ENCODE measurements at places on chromosomes 7 and 10.
A peak's percentile ranks its signal among the peaks of the same experiment; 100 is the strongest.

DNA sequence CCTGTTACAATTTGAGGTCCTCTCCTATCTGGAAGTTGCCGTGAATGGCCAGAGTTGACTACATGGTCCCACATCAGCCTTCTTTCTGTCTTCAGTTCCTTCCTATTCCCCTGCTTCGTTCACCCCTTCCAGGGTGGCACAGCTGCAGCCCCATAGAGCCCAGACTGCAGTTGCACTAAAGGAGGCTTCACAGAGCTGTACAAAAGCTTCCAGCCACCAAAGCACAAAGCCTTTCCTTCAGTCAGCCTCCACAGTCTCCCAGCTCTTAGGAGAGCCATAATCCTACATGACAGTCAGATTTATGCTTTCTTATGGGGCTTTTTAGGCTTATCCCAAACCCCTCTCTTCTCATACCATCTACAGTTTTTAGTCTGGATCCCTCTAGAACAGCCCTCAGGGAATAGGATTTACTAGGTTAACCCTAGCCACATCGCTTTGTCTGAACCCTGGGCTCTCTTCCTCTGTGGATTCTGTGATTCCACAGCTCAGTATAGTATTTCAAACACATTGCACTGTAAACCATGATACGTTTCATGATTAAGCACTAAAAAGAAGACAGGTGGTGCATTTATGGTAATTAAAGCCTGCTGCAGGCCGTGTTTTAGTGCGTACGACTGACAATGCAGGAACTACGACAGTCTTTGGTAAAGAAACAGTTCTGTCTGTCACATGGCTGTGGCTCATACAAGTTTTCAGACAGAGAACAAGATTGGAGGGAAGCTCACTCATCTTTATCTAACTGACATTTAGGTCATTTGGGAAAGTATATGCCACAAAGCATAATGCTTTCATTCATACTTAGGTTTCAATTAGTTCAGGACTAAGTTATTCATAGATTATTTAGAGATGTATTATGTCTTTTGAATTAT is 208.3 kb upstream of the KMT2E start:
- DNase-seq: no peak

- no peak for DNase-seq
These were observed 93.4 kb downstream of the SNX13 start for GRCh38 chr7:17846935-17847334.

DNA sequence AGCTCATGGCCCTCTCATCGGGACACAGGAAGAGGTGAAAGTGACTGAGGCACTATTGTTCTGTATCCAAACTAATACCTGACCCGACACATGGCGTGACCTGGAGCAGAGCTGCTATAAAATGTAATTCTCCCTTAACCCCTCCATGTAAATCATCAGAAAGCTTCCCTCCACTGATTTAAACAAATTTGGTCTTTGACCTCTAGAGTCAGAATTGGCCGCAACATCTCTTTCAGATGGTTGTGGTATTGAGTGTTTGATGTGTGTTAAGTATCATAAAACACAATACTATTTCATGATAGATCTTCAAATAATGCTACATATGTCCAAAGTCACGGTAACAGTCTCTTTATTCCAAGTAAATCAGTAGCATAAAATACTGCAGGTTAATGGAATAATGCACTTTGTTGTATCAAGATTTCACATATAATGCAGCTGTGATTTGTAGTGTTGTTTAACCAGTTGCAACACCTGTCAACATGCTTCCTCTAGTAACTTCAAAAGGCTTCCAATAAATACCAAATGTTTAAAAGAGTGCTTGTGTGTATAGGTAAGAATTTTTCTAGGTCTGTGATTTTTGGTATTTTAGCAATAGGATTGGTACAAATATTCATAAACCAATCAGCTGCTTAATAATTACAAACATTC is 144.3 kb downstream of the AGMO start:
- no peak for DNase-seq

- peak; percentile 24 for DNase-seq
These were observed 3.2 kb downstream of the ZNF316 start for GRCh38 chr7:6640246-6640721.

GRCh38 chr7:105222953-105223352 is 165.8 kb downstream of the SRPK2 start:
- DNase-seq: no peak

DNA sequence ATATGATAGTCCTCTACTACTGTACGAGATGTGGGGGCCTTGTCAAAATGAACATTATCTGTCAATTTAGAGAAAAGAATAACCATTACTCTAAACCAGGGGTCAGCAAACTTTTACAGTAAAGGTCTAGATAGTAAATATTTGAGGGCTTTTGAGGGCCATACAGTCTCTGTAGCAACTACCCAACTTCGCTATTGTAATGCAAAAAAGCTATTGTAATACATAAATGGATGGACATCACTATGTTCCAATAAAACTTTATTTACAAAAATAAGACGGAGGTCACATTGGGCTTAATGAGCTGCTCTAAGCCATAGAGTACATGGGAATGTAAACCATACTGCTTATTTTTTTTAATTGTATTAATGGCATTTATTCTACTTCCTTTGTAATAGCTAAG is 477.8 kb upstream of the GALNT17 start:
- DNase-seq: no peak

GRCh38 chr10:103648251-103648635 is 154.7 kb downstream of the NEURL1 start:
- DNase-seq: no peak

GRCh38 chr7:136925556-136925955 is 57.1 kb downstream of the CHRM2 start:
- no peak for DNase-seq

DNA sequence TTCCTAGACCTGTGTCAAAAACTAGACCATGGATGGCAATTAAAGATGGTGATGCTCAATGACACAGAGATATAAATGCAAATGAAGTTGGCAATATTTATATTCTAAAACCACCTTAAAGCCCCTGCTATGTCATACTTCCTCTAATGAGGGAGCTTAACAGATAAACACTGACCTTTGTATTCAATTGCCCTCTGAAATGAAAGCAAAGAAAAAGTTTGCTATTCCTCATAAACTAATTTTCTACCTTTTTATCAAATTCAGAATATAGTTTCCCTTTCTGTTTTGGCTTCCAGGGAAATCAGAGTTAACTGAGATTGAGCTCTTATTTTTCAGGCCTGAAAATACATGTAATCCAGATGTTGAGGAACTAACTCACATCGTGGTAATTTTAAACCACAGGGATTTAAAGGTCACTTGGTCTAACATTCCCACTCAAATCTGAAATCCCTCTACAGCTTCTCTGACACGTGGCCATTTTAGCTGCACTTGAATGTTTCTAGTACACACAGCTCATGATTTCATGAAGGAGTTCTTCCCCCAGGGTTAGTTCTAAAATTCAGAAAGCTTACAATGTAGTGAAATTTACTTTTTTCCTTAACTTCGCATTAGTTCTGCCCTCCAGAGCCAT is 37.9 kb upstream of the ABCB5 start:
- DNase-seq: no peak

GRCh38 chr10:114544045-114544659 is 113.9 kb downstream of the ABLIM1 start:
- DNase-seq: peak; percentile 68

DNA sequence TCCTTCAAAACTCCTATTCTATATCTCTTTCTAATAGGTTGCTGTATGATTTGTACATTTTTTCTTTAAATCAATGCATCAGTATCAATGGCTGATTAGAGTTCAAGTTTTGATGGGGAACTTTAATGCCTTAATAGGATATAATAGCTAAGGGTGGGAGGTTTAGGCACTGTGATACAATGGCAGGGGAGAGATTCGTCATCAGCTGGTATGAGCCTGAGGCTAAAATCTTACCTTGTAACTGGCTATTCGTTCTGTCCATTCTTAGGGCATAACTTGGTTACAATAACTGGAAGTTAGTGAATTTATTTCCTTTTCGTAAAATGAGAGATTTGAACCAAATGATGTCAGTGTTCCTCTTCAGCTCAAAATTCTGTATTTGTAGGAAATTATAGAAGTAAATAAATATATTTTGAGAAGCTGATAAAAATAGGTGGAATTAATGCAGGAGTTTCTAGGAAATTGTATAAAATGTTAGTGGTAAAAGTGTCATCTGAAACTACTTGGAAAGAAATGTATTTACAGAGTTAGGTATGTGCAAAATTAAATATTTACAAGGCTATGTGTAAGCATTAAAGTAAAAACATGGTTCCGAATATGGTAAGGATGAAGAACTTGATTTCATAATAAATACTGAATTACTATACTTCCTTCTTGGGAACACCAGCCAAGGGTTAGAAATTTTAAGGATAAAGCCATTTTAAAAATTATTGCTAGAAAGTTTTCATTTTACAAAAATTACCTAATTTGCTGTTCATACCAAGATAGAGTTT is 27.5 kb upstream of the NAMPT start:
- no peak for DNase-seq

GRCh38 chr7:94043299-94043698 is 39.1 kb upstream of the BET1 start:
- no peak for DNase-seq

GRCh38 chr10:96468845-96469244 is 44.9 kb downstream of the TLL2 start:
- no peak for DNase-seq

GRCh38 chr10:8738987-8739386 is 684.5 kb downstream of the GATA3 start:
- DNase-seq: no peak

GRCh38 chr10:69516316-69516715 is 56.9 kb downstream of the NEUROG3 start:
- no peak for DNase-seq

GRCh38 chr10:1425879-1426278 is 311.4 kb downstream of the ADARB2 start:
- DNase-seq: no peak

GRCh38 chr7:75986147-75986781 is 8.1 kb downstream of the TMEM120A start:
- no peak for DNase-seq

DNA sequence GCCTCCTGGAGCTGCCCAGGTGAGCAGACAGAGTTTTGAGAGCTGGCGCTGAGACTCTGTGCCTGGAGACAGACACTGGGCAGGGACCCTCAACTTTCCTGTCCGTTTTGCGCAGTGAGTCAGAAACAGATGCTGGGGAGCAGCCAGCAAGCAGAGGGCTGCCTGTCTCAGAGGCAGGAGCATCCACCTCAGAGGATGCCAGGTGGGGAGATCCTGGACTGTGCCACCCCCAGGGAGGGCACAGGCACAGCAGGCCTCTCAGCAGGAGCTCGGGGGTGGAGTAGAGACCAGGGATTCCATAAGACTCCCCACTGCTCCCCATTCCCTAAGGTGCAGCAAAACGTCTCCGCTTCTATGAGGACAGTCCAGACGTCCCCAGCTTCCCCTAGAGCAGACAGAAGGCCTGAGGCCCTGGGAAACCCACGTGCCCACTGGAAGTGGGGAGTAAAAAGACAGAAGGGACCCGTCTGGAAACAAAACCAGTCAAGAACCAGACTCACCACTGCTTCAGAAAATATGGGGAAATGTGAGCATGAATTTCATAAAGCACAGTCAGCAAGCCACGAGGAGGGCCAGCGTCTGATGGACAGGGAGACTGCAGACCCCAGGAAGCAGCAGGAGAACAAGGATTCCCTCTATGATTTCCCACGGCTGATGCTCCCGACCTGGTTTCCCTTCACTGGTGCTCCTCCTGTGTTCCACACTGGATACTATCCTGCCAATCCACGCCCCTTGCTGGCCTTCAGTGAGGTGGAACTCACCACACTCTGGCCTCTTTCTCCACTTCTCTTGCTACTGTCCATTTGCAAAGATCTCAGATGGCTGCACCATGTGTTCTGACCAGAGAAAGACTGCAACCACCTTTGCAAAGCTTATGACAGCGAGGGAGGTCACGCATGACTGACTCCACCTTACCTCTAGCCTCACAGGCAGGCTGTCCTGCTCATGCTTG is 151.3 kb upstream of the FAM20C start:
- DNase-seq: no peak

- no peak for DNase-seq
These were observed 54.2 kb downstream of the RBM33 start for GRCh38 chr7:155698633-155699032.

- DNase-seq: no peak
These were observed 14.9 kb upstream of the LGI1 start for GRCh38 chr10:93742633-93743349.
